C1 segment of cervical spinal cord (tissue), 14 donors: ENCODE measurements at places on chromosomes 1 and 21.
A peak's percentile ranks its signal among the peaks of the same experiment; 100 is the strongest.

DNA sequence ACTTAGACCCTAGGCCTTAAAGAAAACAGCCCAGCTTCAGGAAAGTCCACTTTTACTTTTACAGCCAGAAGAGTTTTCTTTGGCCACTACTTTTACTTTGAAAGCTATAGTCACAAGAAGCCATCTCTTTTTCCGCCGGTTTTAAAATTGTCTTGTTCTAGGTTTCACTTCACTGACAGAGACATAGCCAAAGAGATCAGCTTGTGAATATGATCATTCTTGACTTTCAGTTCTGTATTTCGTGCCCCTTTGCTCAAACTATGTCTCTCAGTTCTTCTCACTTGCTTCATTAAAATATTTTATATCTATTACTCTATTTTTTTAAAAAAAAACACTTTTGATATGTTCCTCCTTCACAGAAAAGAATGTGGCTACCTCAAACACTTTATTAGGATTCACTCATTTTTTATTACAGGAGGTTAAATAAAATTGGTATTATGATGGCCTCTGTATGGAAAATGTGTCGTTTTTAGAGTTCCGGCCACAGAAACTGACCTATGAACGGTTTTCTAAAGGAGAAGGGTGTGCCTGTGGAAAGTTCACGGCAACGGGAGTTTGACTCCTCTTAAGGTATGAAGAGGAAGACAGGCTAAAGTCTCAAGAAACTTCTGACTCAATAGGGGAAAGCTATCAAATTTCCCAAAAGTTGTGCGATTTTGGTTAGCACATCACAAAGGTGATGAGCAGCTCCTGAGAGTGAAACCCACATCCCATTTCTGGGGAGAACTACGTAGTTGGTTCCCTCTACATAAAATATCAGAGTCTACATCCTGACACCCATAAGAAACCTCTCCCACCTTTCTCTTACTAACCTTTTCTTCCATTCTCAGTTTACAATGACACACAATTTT lies 1.2 kb downstream of the MCOLN2 start:
- no peak for DNase-seq

GRCh38 chr1:221782970-221783369 lies 41.1 kb upstream of the DUSP10 start:
- no peak for DNase-seq

DNA sequence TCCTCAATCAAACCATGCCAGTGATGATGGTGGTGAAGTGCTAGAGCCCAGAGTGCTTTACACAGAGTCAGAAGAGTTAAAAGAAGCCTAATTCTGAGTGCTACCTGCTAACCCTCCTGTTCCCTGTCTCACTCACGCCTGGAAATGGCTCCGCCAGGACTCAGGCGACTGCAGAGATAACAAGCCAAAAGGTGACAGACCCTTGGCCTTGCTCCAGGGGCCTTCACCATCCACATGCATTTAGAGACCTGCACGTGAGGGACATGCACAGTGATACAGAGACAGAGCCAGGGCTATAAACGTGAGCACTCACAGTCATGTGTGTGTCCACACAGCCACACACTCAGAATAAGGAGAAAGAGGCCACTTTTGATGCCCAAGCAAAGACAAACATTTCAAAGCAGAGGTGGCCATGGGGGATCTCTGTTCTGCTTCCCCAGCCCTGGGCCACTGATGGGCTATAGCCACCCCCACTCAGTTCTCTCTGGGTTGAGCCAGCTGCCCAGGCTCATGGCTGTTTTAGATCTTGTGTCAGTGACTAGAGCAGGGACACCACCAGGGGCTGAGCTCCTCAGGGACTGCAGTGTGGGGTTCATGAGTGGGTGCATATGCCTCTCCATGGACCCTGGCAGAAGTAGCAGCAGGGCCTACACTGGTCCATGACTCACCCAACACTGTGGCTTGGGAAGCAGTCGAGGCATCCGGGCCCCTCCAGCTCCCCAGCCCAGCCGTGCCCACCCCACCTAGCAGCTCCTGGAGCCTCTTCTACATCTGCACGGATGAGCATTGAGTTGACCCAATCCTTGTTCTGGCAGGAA lies 117.2 kb downstream of the EPHB2 start:
- no peak for DNase-seq

DNA sequence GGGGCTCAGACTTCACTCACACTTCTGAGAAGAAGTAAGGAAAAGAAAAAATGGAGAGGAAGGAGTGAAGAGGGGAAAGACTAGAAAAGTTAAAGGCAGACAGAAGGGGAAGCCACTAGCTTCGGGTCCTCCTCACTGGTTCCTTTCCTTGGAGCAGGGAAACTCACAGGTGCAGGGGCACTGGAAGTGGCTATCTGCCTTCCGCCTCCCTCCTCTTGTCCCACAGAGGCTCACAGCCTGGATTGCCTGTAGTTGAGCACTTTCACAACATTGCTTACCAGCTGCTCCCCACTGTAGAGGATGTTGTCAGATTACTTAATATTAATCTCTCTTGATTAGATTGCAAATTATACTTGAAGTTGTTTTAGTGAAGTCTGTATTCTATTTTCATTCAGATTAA lies 21.6 kb upstream of the ABCA4 start:
- DNase-seq, result no peak

GRCh38 chr1:201565024-201565730 lies 26.2 kb downstream of the NAV1 start:
- peak; percentile 89 for DNase-seq

DNA sequence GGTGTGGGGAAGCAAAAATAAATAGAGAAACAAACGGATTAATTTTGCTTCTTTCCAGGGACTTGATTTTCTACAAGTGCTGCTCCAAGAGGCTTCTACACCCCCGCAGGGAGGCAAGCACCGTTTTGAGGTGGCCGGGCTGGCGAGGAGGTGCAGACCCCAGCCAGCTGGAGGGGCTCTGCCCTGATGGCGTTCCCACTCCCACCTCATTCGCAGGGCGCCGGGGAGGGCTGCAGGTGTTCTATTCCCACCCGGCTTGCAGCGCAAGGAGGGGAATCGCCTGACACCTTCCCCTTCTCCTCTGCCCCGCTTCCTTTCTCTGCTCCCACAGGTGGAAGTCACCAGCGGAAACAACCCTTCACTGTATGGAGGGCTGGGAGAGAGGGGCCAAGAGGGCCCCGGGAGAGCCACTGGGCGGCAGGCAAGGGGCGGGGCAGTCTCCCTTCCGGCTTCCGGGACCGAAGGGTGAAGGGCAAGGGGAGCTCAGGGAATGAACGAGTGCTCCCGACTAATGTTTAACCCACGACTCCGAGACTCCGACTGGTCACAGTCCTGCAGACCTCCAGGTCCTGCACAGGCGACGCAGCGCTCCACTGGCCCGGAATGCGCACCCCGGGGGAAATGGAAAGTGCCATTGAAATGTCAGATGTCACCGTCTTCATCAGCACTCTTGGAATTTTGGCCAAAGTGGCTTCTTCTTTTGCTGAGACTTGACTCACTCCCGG lies 29.1 kb downstream of the TEX35 start:
- peak; percentile 32 for DNase-seq

GRCh38 chr1:198363625-198364151 lies 176.8 kb downstream of the ATP6V1G3 start:
- no peak for DNase-seq

GRCh38 chr1:66351913-66352312 lies 182.0 kb upstream of the SGIP1 start:
- DNase-seq, result no peak

DNA sequence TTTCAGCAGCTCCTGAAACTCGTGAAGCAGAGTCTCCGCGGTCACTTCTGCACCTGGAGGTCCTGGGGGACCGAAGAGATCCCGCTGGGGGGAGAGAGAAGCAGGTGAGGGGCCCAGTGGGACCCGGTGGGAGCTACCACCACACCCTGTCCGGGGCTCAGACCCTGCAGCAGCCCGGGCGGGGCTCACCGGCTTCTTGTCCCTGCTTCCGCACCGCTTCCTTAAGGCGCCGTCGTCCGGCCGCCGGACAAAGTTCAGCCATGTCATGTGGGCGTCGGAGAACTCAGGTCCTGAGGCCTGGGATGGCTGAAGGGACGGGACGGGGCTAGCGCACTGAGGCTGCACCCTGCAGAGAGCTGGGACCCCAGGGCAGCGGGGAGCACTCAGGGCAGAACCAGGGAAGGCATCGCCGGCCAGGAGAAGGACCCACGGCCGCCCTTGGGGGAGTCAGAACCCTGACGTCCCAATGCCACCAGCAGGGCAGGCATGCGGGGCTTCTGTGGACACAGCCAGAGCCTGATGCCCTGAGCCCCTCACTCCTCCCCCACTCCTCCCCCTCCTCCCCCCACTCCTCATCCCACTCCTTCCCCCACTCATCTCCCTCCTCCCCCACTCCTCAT lies 2.2 kb downstream of the C1QTNF12 start:
- no peak for DNase-seq

- DNase-seq, result no peak
Observed at GRCh38 chr1:233114860-233115259, 164.4 kb downstream of the NTPCR start.

DNA sequence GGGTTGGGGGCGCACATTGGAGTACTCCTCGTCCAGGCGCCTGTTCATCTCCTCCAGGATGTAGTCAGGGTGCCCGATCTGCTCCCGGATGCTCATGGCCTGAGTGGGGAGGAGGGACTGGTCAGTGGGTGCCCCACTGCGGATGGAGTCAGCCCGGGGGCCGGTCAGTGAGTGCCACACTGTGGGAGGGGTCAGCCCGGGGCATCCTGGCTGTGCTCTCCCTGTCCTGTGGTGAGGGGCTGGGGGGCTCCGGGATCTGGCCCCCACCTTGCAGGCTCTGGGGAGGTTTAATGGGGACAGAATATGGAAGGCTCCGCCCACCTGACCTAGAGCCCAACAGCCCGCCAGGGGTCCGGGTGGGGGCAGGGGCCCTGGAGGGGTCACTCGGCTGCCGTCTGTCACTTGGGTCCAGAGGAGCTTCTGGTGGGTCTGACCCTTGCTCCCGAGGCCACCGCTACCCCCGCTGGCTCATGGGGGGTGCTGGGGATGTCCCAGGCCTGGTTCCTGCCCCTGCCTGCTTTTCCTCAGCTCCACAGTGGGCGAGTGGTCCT lies 8.8 kb downstream of the PRXL2B start:
- DNase-seq, result no peak

DNA sequence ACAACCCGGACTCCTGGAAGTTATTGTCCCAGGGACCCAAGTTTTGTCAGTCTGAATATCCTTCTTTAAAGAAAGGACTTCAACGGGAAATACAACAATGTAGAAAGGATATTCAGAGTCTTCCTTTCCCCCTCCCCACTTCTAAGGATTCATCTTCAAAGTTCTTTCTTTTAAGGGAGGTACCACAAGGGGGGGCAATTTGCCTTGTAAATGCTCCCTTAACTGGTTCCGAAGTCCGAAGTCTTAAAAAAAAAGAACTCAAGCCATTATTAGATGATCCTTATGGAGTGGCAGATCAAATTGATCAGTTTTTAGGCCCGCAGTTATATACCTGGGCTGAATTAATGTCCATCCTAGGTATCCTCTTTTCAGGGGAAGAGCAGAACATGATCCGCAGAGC lies 47.0 kb downstream of the SERINC2 start:
- DNase-seq, result no peak

GRCh38 chr21:28963831-28964230 lies 28.8 kb downstream of the LTN1 start:
- no peak for DNase-seq

DNA sequence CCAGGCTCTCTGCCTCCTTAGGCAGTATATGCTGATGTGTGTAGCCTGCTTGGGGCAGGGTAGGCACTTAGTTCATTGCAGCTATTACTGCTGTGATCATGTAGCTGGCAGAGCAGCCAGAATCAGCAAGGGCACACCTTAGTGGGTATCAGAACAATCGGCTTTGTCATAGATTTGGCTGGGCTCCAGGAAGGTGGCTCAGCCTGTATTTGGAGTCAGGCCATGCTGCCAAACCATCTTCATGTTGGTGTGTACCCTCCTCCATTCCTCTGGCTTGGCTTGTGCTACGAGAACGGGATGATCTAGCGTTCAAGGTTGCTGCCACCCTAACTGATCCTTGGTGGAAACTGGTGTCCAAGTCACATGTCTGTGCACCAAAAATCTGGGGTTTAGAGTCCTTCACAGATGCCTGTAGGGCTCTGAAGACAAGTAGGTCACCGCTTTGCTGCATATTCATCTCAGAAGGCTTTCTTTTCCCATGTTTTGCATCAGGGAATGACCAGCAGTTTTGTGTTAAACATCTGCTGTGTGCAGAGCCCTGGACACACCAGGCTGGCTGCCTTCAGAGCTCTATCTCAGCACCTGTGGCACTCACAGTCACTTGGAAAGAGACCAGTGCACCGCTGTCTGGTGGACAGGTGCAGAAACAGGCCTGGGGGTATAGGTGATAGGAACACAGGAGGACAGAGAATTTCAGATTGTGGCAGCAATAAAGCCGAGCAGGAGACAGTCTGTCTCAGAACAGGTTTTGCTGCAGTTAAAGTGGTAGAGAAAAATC lies 23.7 kb downstream of the VANGL1 start:
- DNase-seq, result no peak

DNA sequence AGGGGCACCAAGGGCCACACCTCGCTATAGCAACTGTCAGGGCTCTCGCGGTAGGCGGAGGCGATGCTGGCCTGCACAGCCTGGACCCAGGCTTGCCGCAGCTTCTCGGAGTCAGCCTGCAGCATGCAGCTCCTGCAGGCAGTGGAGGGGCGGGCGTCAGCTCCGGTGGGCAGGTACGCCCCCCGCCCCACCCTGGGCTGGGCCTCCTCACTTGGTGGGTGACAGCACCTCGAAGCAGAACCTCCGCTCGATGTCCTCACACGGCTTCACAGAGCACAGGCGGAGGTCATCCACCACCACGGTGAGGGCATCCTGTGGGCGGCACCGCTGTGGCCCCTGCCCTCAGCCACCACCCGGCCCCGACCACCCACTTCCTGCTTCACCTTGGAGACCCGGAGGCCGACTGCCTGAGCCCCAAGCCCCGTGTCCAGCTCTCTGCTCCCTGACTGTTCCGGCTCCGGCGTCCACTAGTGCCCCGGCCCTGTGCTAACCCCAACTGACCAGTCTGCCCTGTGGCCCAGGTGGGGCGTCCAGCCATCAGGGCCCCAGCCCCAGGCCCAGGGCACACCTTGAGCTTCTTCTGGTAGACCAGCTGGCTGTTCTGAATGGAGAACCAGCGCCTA lies 9.8 kb downstream of the ACAP3 start:
- DNase-seq, result no peak

- no peak for DNase-seq
Observed at GRCh38 chr1:93844262-93845045, 34.6 kb downstream of the DNTTIP2 start.

DNA sequence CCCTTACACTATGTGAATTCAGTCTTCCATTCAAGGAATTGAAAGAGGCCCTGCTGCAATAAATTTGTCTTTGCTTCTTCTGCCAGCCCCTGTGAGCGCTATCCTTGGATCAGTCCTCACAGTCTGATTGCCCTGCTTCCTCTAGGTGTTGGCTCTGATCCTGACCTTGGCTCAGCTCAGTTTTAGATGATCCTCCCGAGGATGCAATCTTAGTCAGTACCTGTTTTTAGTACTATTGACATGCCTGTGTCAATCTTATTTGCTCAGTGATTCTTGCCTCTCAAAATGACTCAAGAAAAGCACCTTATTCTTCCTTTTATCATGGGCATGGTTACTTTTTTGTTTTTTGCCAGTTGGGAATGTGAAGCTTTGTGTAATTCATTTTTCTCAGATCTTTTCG lies 101.4 kb upstream of the KCNK1 start:
- DNase-seq, result no peak

DNA sequence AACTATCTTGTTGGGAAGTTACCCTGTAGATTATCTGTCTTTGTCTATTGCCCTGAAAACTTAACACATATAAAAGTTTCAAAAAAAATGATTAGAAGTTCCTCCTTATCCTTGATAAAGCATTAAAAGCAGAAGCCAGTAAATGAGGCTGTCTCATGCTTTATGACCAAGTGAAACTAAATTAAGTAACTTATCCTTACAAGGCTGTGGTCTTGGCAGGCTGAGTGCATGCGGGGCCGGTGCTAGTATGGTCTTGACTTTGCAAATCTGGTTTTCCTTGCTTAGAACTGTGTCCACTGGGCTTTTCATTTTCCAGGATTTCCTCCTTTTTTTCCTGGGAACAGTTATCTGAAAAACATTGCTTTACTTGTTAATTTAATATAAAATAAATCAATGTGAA lies 43.1 kb downstream of the PCNX2 start:
- DNase-seq, result no peak
